Hematopoietic multipotent progenitor cell treated with erythropoietin and hydrocortisone succinate and interleukin-3 and kit ligand, for 8 days (in vitro differentiated cells): ENCODE measurements at places on chromosomes 2 and 18.

DNA sequence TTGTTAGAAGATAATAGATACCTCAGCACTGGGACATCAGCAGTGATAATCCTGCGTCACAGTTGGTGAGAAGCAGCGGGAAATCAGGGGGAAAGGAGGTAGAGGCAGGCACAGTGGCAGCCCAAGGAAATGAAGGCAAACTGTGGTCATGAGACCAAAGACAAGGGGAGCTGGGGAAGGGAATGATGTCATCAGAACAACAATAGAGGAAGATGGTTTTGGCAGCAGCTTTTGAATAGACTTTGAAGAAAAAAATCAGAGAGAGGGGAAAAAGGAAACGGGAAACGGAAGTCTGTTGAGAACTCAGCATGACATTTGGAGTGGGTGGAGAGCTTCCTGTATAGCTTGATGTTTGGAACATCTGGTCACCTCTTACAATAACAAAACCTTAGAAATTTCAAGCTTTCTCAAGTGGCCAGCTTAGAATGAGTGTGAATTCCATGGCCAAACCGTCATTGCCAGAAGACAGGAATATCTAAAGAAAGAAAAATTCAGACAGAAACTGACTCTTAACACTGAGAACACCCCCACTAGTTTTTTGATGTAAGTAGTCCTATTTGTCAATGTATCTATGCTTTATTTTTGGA lies 18.4 kb upstream of the YES1 start:
- peak; percentile 43 for DNase-seq

- DNase-seq = no peak
Measured at GRCh38 chr2:224366267-224366844, 35.6 kb downstream of the FAM124B start.

DNA sequence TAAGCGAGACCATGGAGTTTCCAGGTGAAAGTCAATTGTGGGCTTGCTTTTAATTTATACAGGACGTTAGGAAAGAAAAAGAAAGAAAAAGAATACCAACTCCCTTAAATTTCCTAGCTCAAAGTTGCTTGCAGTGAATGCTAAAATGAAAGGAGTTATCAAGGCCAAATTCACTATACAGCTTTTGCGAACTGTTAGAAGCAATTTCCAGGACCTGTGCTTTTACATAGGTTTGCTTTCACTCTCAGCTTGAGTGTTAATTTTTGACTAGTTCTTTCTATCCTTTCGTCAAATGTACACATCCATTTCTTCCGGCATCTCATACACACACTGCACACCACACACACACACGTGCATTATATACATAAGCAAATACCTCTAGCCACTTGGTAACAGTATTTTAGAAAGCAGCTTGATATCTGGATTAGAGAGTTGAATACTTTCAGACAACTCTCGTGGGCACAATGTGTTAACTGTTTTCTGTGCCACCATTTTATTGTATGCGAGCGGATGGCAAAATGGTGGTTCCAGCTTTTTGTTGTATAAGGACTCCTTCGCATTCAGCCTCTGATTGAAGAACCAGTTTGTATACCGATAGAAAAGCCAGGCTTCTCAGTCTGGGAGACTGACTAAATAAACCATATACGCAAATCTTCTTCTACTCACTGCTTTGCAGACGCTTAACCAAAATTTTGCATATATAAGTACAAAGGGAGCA lies 381.8 kb downstream of the MTX2 start:
- no peak for DNase-seq

DNA sequence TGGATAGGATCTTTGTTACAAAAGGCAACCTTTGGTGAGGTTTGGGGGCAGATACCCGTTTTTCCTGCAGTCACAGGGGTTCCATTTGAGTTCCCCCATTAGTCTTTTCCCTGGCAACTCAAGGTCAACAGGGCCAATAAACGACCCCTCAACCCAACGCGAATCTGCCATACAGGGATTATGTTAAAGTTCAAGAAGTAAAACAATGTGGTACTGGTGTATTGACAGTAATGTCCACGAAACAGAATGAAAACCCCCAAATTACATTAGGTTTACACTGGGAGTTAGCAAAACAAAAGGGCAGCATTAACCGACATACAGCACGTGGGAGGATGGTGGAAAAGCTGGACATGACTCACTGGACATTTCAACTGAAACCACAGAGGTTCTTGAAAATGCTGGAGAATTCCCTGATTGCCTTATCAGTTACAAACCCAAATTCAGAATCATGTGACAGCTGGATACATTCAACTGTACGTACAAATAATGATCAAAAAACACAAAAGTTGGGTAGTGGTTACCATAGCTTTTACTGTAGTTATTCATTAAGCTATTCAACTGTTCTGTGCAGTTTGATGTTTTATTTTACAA lies 4.9 kb upstream of the IMP4 start:
- no peak for DNase-seq

- DNase-seq = peak; percentile 51
Measured at GRCh38 chr18:76515576-76515975, 20.5 kb upstream of the ZNF516 start.

DNA sequence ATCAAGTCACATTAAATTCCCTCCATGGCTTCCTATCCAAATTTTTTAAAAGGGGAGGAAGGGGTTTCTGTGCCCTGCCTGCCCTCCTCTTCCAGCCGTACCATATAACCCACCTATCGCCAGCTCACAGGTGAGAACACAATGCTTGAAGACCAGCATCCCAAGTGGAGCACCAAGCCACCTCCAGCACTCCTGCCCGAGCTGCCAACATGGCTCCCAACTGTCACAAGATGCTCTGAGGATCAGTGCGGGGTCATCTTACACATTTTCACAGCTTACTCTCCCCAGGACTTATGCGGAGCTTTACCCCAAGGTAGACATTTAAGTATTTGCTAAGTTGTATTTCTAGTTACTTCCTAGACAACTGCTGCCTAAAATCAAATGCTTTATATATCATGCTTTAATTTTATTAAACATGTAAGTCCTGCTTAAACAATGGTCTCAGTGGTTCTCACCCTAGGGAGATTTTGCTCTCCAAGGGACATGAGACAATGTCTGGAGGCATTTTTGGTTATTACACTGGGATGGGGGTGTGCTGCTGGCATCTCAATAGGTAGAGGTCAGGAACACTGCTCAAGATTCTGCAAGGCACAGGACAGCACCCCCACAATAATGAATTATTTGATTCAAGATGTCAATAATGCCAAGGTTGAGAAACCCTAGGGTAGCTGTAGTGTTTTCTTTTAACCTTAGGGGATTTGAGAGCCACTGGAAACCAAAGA lies 45.8 kb downstream of the SF3B1 start:
- DNase-seq = no peak

DNA sequence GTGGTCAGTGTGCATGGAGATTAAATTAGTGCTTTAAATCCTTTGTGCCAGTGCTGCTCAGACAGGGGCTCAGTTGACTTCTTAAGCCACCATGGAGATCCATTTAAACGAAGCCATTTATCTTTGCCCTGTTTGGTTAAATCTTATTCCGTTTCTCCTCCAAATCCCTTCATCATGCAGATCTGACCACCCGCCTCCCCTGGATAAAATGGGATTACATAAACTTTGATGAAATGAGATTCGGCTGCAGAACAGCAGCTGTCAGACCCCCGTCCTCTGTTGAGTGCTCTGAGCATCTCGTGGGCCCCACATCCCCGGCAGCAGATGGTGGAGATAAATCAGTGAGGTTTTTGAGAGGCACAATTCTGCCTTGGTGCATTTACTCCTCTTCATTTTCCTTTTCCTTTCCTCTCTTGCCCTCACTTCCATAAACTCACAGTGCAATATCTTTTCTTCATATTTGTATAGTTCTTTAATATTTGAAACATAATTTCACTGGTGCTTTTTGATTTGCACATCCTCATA lies 84.4 kb upstream of the TWIST2 start:
- DNase-seq = no peak

DNA sequence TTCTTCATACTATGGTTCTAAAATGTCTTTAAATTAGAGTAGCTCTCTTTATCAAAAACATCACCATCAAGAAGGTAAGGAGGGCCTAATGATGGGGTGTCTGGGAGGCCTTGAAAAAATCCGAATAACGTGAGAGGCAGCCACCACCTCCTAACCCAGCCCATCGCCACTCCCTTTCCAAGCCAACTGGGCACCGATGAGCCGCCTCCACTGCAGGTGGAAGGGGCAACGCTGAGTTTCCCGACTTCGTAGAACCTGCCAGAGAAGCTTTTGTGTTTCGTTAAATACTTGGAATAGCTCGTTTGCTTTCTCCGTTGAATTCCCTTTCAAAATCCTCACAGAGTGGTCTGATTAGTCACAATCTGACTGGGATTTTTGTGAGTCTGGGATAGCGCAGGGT lies 22.0 kb upstream of the RPL31 start:
- no peak for DNase-seq

GRCh38 chr2:179467111-179467510 lies 202.5 kb upstream of the SESTD1 start:
- DNase-seq = no peak
